SK-N-SH treated with all-trans-retinoic acid at 6 μM for 48 hours (cell line): ENCODE measurements at places on chromosomes 4 and X.
A peak's percentile ranks its signal among the peaks of the same experiment; 100 is the strongest.

GRCh38 chr4:168825975-168826374 lies 184.1 kb downstream of the CBR4 start:
- no peak for ATAC-seq

- ATAC-seq, result peak; percentile 79
Observed at GRCh38 chr4:169225058-169225751, 45.6 kb downstream of the SH3RF1 start.

- no peak for ATAC-seq
Observed at GRCh38 chr4:123767806-123768205, 371.2 kb downstream of the SPRY1 start.

- ATAC-seq, result peak; percentile 50
Observed at GRCh38 chrX:53421772-53422085, 725 bp downstream of the SMC1A start.

DNA sequence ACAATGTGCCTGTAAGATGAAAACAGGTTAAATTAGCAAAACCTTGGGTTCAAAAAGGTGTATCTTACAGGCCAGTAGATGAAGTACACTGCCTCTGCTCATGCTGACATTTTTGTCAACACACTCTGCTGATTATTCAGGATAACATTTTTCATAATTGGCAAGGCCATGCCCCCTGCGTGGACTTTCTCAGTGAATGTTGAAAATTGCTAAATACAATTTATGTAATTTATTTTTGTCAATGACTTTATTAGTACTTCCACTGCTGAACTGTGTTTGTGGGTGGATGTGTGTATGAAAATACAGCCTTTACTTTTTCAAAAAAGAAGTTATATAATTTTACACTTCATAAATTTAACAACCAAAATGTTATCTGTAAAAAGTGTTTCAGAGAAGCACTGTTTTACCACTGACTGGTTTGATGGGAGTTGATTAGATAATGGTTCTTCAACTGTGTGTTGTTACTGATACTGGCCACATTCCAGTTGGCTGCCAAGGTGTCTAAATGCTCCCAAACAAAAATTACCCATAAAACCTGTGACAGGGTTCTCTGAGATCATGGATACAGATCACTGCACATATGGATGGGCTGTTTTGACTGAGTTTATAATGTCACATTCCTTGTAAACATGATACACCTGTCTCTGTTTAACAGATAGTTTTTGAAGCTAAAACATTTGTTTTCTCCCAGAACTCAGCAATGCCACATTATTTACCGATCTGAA lies 151.9 kb upstream of the SLC7A11 start:
- ATAC-seq, result no peak
